ENCODE measurements at places on chromosomes 13 and 19.

- DNase-seq, result no peak
Observed at GRCh38 chr19:4984438-4984990, 15.6 kb downstream of the KDM4B start.

GRCh38 chr19:38842439-38843174 lies 7.2 kb downstream of the HNRNPL start:
- DNase-seq, result no peak

- no peak for DNase-seq
Observed at GRCh38 chr13:113917594-113918371, 53.9 kb upstream of the GAS6 start.

DNA sequence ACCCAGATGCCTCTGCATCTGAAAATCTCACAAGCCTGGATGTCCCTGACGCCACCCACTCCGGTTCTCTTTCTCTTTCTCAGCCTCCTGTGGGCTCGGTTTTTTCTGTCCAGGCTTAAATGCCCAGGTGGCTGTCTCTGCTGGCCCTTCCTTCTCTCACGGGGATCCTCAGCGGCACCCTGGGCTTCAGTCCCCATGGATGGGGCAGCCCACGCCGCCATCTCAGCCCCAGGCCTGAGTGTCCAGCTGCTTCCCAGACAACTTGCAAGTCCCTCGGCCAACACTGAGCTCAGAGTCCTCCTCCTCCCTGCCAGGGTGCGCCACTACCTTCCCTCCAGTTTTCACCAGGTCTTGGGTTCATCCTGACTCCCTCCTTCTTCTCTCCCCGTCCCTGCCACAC lies 6.4 kb downstream of the FBN3 start:
- no peak for DNase-seq

GRCh38 chr19:9586764-9587163 lies 2.5 kb upstream of the ZNF121 start:
- peak; percentile 65 for DNase-seq

GRCh38 chr19:4369109-4369887 lies 25.9 kb downstream of the MPND start:
- peak; percentile 35 for DNase-seq

DNA sequence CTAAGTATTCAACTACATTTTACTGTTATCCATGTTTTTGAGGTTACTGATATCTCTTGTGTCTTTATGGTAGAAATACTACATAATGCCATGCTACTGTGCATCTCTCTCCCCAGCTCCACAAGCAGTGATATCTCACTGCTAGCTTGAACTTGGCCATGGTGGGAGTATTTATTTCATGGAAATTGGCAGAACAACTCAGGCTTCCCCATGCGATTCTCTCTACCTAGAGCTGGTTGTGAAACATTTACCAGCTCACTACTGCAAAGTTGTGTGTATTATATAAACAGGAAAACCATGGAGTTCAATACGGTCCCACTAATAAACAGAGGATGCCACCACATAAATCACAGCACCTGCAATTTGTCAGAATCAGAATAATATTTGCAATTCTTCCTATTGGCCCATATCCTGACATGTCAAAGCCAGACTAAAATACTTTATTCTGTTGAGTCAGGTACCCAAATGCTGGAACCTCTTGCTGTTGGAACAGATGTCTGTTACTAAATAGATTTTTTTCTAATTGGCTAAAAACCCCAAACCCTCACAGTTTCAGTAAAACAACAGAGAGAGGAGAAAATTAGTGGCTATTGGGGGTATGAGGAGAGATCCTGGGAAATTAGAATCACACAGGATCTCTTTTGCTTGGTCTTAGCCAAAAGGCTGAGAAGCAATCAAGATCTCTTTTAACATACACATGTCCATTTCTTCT lies 91.4 kb upstream of the SLC10A2 start:
- no peak for DNase-seq

- DNase-seq, result no peak
Observed at GRCh38 chr19:46607448-46607841, 6.3 kb downstream of the CALM3 start.

GRCh38 chr13:62747629-62748028 lies 1332.0 kb upstream of the PCDH20 start:
- DNase-seq, result no peak

DNA sequence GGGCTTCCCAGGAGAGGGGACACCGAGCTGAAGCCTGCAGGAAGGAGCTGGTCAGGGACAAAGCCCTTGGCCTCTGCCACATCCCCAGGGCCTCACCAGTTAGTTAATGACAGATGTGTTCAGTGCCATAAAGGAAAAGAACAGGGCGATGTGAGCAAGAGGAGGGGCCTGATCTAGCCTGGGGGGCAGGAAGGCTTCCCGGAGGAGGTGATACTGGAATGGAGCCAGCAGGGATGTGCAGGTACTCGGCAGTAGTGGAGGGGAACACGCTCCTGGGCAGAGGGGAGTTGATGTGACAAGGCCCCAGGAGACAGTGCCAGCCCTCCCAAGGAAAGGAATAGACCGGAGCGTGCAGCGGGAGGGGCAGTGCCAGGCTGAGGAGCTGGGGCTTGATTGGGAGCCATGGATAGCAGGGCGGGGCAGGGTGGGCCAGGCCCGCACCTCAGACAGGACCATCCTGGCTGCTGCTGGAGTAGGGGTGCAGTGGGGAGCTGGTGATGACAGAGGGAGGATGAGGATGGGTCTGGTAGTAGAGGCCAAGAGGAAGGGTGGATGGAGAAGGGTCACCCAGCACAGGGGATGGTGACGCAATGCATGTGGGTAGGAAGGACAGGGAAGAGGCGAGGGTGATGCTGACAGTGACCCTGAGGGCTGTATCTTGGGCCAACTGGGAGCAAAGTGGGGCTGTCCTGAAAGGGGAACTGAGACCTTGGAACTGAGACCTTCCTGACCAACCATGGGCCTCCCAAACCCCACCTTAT lies 4.1 kb downstream of the C19orf33 start:
- DNase-seq, result no peak

DNA sequence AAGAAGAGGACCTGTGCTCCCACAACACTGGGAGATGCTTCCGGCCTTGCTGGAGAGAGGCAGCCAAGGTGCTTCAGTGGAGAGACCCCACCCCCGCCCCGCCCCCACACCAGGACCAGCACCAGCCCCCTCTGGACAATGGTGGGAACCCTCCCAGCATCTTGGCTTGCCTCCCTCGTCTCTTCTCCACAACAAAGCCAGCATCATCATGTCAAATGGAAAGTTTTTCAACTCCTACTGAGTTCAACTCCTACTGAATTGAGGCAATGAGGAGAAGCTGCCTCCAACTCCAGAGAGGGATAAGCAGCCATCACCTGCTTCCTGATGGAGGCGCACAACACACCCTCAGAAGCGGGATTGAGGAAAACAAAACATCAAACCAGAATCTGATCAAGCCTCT lies 12.8 kb downstream of the DEDD2 start:
- DNase-seq, result no peak

- no peak for DNase-seq
Observed at GRCh38 chr13:100212904-100213553, 124.1 kb downstream of the PCCA start.

DNA sequence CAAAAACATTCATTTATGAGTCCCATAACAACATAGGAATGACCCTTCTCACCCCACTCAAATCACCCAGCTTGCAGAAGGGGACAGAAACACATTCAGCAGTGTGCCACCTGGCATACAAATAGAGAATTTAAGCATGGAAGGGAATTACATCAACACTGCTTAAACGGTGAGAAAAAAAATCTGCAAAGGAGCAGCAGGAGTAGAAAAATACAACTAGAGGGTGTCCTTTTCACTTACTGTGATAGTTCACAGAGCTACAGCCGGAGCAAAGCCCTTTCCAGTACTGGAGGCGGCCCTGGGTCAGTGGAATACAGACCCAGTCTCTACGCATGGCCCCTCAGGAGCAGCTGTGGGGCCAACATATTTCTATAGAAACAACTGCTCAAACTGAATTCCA lies 764.3 kb upstream of the ARGLU1 start:
- no peak for DNase-seq

DNA sequence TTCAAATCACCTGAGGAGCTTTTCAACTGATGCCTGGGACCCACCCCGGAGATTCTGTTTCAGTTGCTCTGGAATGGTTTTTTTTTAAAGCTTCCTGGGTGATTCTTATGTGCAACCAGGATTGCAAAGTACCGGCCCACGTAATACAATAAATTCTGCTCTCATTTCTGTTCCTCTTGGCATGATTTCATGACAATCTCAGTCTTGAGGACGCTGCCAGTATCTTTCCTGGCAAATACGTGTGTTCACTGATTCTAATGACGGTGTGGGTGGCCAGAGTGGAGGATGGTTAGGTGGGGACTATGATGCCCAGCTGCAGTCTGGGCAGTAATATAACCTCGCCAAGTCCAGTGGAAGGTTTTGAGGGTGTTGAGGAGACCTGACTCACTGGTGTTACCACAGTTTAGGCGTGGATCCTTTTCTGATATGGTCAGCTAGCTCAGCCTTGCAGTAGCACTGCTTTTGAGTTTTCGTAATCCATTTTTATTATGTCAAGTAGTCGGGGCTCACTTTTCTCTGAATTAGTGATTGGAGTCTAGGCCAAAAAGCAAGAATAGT lies 49.4 kb downstream of the FAM124A start:
- DNase-seq, result no peak

DNA sequence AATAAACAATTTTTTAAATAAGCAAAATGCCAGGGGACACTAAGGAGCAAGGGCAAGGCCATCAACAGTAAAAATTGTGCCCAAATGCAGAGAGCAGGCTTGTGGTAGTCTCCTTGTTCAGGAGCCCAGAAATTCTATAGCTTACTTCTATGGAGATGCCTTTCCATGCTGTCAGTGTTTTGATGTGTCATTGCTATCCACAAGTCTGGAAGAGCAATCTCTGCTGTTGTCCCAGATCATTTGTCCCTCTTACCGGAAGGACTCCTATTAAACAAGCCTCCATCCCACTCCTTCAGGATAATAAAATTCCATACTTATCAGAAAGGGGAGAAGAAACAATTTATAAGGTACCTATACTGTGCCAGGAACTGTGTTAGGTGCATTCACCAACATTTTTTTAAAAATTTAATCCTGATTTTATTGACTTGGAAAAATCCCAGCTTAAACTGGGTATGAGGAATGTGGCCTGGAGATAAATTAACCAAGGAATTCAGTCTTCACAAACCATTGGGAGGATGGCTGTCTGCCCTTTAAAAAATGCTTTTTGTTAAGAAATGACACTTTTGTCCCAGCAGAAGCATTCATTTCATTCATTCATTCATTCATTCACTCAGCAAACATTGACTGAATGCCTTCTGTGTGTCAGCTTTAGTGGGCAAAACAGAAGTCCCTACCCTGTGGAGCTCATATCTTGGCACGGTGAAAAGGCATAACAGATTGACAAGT lies 26.8 kb upstream of the CYSLTR2 start:
- DNase-seq, result no peak

DNA sequence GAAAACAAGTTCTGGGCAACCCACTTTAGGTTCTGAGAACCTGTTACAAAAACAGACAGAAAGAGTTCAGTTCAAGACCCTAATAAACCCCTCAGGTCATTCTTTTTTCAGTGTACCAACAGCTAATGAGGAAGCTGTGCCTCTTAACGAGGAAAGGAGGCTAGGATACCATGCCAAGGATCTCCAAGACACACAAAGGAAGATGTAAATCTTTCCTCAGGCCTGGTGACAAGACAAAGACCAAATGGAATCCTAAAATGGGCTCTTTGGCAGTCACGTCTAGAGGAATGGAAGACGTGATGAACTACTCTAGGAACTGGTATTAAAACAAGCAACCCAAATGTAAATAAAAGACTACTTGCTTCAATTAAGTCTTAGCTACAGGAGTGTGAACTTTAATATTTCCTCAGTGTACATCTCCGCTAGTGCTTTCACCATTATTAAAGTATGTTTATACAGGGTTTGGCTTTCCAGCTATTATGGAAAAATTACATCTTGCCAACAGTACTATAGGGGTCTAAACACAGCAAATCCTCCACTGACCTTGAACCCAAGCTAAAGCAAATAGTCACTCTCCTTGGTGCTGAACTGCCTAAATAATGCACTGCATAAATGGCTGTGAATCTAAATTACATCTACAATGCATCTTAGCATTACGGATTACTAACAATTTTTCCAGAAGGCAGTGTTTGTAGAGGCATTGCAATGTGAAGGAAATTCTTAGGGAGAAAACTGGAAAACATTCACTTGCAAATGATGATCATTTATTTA lies 42.3 kb downstream of the ENOX1 start:
- no peak for DNase-seq

DNA sequence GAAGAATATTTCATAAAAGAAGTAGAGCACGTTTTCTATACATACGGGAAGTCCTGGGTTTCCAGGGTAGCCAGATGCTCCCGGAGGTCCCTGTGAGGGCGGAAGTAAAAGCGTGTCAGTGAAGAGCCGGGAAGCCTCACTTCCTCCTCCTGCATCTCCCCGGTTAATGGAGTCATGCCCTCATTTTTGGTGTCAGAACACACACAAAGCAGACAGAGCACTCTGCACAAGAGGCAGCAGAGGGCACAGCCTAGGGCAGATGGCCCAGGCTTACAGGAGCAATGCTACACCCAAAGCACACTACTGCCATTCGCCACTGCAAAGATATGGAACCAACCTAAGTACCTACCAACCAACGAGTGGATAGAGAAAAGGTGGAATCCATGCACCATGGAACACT lies 94.4 kb downstream of the COL4A1 start:
- no peak for DNase-seq

GRCh38 chr13:77866971-77867370 lies 51.7 kb downstream of the EDNRB start:
- DNase-seq, result no peak

- DNase-seq, result no peak
Observed at GRCh38 chr13:110983241-110983640, 68.4 kb upstream of the ANKRD10 start.

GRCh38 chr19:27774827-27775226 lies 1438.1 kb downstream of the UQCRFS1 start:
- no peak for DNase-seq

DNA sequence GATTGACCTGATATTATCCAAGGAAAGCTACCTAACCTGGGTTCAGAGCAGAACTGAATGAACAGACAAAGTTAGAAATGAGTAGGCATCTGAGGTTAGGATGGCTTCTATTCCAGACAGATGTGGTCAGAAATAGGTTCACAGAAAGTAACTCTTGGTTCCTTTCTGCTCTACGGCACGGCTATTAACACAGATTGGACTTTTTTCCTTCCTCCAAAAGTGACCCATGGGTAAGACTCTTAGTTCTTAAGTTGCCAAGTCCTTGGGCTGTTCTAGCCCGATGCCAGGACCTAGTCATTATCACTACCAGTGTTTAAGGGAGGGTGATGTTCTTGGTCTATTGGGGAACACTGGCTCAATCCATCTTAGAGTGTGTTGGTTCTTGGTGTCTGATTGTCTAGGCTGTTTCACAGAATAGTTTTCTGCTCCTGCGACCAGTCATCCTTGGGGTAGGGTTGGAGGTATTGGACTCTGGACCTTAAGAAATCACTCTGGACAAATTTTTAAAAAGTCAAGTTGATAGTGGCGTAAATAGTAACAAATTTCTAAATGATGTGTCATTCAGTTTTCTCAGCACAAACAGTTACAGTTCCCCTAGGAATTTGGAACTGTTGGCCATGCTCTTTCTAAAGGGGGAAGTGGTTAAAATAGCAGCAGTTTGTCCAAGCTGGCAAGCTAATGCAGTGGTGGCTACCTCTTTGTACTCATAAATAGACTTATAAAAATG lies 60.1 kb upstream of the MYCBP2 start:
- peak; percentile 76 for DNase-seq

All from astrocyte of the spinal cord (primary cell).